ENCODE measurements at places on chromosomes 12 and 14.
A peak's percentile ranks its signal among the peaks of the same experiment; 100 is the strongest.

DNA sequence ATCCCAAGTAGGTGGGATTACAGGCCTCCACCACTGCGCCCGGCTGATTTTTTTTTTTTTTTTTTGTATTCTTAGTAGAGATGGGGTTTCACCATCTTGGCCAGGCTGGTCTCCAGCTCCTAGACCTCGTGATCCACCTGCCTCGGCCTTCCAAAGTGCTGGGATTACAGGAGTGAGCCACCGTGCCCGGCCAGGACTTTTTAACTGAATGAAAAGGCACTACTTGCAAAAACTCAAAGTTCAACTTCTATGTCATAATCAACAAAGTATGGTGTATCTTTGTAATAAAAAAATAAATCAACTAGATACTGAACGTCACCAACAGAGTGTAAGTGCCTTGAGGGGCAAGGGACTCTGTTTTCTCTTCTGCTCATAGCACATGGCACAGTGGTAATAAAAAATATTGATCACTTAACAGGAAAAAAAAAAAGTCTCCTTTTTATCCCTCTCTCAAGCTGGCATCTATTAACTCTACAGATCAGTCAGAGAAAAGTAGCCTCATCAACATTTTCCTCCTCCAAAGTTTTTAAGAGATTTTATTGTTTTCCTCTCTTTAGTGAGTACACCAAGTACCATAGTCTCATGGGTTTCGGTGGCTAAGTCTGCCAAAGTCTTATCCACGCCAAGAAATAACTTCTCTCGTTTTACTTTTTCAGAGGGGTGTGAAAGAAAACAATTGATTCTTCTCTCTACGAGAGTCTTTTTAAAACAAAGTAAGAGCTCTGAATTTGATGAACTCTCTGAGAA lies 10.6 kb upstream of the FOXN3 start:
- DNase-seq, result no peak

- no peak for DNase-seq
These were observed 182.4 kb upstream of the PRMT8 start for GRCh38 chr12:3308609-3309008.

GRCh38 chr12:4441355-4442335 lies 4.0 kb downstream of the FGF6 start:
- no peak for DNase-seq

- DNase-seq, result peak; percentile 54
These were observed 29.2 kb downstream of the ZCCHC8 start for GRCh38 chr12:122471324-122472226.

DNA sequence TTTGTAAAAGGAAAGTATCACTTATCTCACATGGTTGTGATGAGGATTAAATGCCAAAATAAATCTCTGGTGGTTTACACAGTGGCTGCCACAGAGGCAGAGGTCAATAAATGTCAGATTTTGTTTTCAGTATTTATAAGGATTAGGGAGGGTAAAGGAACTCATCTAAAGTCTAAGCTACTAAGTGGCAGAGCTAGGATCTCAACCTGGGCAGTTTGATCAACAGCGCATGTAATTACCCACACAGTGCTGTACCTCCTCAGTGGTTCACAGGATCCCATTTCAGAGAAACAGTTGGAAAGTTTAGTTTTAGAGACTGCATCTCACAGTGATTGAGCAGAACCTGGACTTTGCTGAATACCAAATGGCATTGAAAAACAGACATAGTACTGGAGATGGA lies 44.9 kb upstream of the RIC8B start:
- no peak for DNase-seq

DNA sequence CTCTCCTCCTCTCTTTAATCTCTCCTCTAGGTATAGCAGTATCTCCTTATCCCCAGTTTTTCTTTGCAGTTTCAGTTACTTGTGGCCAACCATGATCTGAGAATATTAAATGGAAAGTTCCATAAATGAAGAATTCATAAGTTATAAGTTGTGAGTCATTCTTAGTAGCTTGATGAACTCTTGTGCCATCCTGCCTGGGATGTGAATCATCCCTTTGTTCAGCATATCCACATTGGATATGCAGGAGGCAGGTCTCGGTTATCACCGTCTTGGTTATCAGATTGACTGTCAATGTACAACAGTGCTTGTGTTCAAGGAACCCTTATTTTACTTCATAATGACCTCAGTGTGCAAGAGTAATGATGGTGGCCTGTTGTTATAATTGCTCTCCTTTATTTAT lies 134.0 kb downstream of the TMEM117 start:
- no peak for DNase-seq

DNA sequence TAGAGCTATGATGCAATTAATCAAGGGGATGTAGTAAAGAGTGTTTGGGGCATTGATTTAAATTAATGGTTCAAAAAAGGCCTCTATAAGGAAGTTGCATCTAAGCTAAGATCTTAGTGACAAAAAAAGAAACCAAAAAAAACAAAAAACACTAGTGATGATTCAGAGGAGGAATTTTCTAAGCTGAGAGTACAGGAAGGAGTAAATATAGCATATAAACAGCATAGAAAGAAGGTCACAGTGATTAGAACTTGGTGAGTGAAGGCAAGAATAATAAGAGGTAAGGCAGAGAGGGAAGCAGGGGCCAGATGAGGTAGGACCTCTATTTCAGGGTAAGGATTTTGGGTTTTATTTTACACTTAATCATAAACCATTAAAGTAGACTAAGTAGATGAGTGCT lies 48.0 kb upstream of the PDZRN4 start:
- no peak for DNase-seq

DNA sequence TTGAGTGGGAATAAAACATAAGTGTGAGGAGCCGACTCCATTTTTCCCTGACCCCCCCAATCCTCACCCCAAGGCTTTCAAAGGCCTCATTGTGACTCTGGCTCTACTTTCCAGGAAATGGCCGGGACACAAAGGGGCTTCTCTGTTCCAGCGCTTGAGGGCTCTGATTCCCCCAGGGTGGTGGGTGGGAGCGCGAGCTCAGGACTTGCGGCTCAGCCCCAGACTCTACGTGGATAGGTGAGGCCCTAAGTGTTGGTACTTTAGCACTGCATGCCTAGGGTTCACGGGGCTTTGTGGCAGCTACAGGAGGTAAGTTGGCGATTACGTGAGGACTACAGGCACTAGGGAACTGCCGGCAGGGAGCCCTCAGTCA lies 553 bp downstream of the CNPY2 start:
- DNase-seq, result no peak

- DNase-seq, result no peak
These were observed 5.2 kb upstream of the HELB start for GRCh38 chr12:66297080-66297479.

DNA sequence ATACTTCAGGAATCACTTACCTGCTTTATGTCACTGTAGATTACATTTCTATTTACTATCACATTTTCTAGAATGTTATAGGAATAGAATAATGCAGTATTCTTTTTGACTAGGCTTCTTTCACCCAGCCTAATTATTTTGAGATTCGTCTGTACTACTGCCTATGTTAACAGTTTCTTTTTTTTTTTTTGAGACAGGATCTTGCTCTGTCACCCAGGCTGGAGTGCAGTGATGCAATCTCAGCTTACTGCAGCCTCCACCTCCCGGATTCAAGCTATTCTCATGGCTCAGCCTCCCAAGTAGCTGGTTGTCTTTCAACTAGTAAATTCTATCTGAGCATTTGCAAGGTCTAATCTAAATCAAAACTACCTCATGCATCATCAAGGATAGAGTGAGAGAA lies 6.4 kb downstream of the OR6C6 start:
- DNase-seq, result no peak

GRCh38 chr14:92341791-92342190 lies 18.8 kb downstream of the SLC24A4 start:
- DNase-seq, result no peak

- DNase-seq, result no peak
These were observed 18.6 kb downstream of the CSRP2 start for GRCh38 chr12:76860256-76860655.

DNA sequence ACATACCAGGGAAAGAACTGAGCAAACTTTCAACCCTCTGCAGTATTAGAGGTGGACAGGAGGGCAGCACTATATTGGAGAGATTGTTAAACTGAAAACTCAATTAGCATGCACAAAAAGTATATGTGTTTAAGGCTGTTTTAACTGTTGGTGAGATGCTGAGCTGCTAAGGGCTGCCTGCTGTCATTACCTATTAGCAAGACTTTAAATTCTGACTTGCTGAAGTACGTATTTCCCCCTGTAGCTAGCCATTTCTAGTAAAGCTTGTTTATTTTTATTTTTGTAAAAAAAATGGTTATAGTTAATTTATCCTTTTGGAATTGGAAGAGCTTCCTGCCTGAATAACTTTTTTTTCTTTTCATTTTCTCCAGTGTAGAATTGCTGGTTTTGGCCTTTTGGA lies 92.2 kb downstream of the CACNA1C start:
- no peak for DNase-seq

- DNase-seq, result no peak
These were observed 2.1 kb downstream of the DAO start for GRCh38 chr12:108881953-108882352.

- no peak for DNase-seq
These were observed 8.5 kb downstream of the NOS1 start for GRCh38 chr12:117352883-117353282.

DNA sequence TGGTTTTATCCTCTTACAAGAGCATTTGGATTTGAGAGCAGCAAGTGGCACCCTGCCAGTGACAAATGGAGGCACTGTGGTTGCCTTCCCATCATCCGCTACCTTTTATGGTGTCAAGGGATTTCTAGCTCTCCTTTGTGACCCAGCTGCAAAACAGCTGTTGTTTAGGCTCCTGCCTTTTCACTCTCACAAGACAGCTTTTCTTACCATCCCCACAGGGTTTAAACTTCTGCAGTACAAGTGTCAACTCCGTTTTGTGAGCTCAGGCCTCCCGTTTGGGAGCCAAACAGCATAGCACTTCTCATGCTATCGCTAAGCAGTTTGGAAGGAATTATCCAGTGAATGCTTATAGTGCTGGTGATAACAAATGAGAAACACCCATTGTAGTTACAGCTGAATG lies 331.4 kb downstream of the TMTC2 start:
- no peak for DNase-seq

- DNase-seq, result peak; percentile 83
These were observed 2.7 kb downstream of the PTHLH start for GRCh38 chr12:27969624-27970400.

GRCh38 chr14:68665131-68665530 lies 127.7 kb downstream of the ZFP36L1 start:
- DNase-seq, result no peak

- DNase-seq, result no peak
These were observed 9.1 kb downstream of the RIMBP2 start for GRCh38 chr12:130706885-130707570.

- DNase-seq, result no peak
These were observed 5.5 kb upstream of the SLC15A5 start for GRCh38 chr12:16282978-16283377.
